ENCODE measurements at places on chromosomes 3 and 15. TPM values are rescaled to one million over a fixed set of nuclear protein-coding genes. Genes with fewer than 3 reads are reported as not detected.

The FSTL1 gene
- 716 TPM for total RNA-seq

The CP gene
- total RNA-seq: 36.2 TPM

The KCNMB3 gene
- total RNA-seq: 6.2 TPM

The CFAP20DC gene
- 0.90 TPM for total RNA-seq

The AGBL1 gene
- total RNA-seq: 0.21 TPM

The FEZF2 gene
- not detected for total RNA-seq

The ZNF35 gene
- 7.8 TPM for total RNA-seq

The ANKRD34C gene
- 0.30 TPM for total RNA-seq

The SLC6A1 gene
- total RNA-seq: 2.3 TPM

DNA sequence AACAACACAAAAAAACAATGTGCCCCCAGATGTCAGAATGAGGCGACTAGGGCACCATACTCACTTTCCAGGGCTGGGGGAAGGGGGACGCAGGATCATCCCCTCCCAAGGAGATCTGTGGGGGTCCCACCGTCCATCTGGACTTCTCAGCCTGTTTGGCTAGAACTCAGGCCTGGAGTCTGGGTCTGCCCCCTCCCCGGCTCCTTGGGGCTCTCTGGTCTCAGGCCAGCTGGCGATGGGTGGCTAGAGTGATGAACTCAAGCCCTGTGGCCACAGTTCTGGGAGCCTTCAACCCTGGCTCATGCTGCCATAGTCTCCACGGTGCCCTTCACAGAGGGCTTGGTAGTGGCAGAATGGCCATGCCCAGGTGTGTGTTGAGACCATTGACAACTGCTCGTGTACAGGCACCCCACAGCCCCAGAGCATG, 13.6 kb downstream of the ZBTB47 start:
- DNase-seq: no peak
- no peak overlapping the region for H3K4me3 ChIP-seq
- H3K27me3 ChIP-seq: no peaks in the 10 kb centered on the region
- no peaks in the 10 kb centered on the region for H3K36me3 ChIP-seq

DNA sequence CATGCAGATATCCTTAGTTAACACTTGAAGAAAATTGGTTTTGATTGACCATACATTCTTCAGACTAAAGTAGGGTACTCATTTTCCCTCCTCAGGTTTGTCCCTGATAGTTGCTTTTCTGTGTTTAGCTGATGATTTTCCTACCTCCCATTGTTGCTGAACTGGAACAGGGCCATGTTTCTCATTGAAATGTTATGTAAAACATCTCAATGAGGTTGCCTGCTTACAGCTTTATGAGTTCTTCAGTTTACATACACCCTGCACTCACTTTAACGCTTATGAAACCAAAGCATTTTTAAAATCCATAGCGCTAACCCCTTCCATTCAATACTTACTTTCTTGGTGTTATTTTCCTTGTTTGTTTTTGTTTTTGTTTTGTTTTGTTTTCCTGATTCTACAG, 61.9 kb downstream of the HMG20A start:
- H3K27me3 ChIP-seq: no peaks in the 10 kb centered on the region
- H3K4me3 ChIP-seq: no peak overlapping the region
- peaks cover 6% of the 10 kb centered on the region for H3K36me3 ChIP-seq
- no peak for DNase-seq

DNA sequence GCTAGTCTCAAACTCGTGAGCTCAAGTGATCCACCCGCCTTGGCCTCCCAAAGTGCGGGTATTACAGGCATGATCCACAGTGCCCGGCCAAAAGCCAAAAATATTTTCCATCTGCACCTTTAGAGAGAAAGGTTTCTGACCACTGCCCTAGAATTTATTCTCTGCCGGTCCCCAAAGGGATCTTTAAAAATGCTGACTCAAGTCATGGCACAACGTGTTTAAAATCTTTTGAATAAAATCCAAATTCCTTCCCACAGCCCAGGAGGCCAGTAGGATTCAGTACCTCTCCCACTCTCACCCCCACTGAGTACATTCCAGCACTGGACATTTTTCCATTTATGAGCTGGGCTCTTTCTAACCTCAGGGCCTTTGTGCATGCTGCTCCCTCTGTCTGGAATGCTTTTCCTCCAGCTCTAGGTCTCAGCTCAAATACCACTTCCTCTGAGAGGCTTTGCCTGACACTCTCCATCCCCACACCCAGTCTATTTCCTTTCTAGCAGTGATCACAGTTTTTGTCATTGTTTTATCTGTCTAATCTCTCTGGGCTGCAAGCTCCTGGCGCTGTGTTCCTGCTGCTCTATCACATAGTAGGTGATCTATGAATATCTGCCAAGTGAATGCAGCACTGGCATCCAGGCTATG, 502.9 kb downstream of the SHQ1 start:
- H3K27me3 ChIP-seq: no peaks in the 10 kb centered on the region
- no peaks in the 10 kb centered on the region for H3K4me1 ChIP-seq
- no peak for DNase-seq
- no peaks in the 10 kb centered on the region for H3K36me3 ChIP-seq

GRCh38 chr3:38834110-38834509, 18.1 kb upstream of the SCN10A start:
- H3K4me3 ChIP-seq: no peak overlapping the region
- peak overlapping the region; percentile 2 for H3K27ac ChIP-seq
- H3K4me1 ChIP-seq: no peaks in the 10 kb centered on the region
- no peaks in the 10 kb centered on the region for H3K27me3 ChIP-seq
- peak; percentile 83 for DNase-seq

DNA sequence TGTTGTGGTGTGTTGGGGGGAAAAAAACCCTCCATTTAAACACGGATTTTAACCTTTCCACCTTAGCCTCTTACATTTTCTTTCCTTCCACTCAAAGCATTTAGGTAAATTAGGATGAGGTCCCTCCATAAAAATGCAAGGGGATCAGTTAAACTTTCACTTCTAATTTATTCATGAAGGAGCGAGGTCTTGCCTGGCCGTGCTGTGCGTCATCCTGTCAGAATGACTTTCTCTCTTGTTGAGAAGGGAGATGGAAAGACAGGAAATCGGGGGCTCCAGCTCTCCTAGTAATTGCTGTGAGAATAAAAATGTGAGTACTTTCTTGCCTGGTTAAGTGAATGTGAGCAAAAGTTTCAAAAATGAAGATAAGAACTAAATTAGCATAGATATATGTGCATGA, 962.3 kb upstream of the NR2F2 start:
- no peak for DNase-seq
- H3K36me3 ChIP-seq: no peaks in the 10 kb centered on the region
- H3K27ac ChIP-seq: no peak overlapping the region
- H3K27me3 ChIP-seq: no peaks in the 10 kb centered on the region
- H3K4me1 ChIP-seq: no peaks in the 10 kb centered on the region

DNA sequence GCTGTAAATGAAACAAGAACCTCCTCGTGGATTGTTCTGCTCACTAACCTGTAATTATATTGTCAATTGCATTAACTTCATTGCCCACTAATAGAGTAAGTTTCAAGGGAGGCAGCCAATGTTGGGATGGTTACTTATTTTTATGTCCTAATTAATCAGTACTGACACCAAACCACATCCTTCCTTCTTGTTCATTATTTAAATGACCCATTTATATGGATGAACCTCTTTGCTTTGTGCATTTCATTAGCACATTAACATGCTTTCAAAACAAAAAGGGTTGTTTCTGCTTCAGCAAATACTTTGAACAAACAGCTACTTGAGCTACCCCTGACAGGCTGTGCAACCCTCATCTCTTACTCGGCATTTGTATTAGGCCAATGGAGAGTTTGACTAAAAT, 374.2 kb downstream of the MECOM start:
- H3K27me3 ChIP-seq: no peaks in the 10 kb centered on the region
- no peak for DNase-seq
- H3K36me3 ChIP-seq: no peaks in the 10 kb centered on the region
- H3K4me1 ChIP-seq: peaks cover 5% of the 10 kb centered on the region
- no peak overlapping the region for H3K27ac ChIP-seq
- no peak overlapping the region for H3K4me3 ChIP-seq

DNA sequence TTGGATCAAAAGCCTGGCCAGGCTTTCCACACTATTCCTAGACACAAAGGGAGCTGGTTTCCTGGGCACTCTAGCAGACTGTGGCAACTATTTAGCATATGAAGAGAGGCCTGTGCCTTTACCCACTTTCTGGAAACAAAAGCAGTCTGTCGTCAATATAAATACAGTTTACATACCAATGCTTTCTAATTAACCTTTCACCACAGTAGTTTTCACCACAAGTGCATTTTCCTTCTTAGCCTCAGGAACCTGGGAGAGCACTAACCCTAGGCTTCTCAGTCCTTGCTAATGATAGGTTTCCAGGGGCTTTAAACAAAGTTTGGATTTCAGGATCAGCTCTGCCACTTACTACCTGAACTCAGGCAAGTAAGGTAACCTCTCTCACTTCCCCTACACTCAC, 499.1 kb downstream of the MAGI1 start:
- no peaks in the 10 kb centered on the region for H3K27me3 ChIP-seq
- no peak for DNase-seq
- H3K27ac ChIP-seq: no peak overlapping the region
- no peak overlapping the region for H3K4me3 ChIP-seq
- H3K4me1 ChIP-seq: peaks cover 2% of the 10 kb centered on the region

DNA sequence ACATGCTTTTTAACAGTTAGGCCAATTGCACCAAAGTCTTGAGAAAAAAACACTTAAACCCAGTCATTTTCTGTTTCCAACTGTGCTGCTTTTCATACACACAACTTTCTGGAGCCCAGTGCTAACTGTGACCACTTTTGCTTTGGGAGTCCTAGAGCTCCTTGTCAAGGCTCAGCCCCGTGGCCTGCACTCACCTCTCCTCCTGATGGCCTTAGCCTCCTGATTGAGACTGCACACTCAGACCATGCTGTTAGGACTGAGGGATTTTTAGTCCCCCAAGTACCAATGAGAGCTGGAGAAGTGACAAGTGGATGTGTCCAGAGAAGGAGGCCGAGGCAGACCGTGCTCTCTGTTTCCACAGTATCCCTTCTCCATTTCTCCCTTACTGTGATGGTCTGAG, 15.2 kb upstream of the RARRES1 start:
- H3K27me3 ChIP-seq: no peaks in the 10 kb centered on the region
- H3K4me1 ChIP-seq: no peaks in the 10 kb centered on the region
- H3K36me3 ChIP-seq: no peaks in the 10 kb centered on the region
- DNase-seq: no peak
- H3K4me3 ChIP-seq: no peak overlapping the region

- DNase-seq: no peak
- H3K4me3 ChIP-seq: no peak overlapping the region
- H3K36me3 ChIP-seq: peaks cover 6% of the 10 kb centered on the region
- H3K27me3 ChIP-seq: no peaks in the 10 kb centered on the region
- no peaks in the 10 kb centered on the region for H3K4me1 ChIP-seq
Observed at GRCh38 chr15:50576166-50576565, 29.7 kb upstream of the USP50 start.

Measured in aorta (tissue), 5 donors.